ENCODE measurements at places on chromosomes 4 and X. TPM values are rescaled to one million over a fixed set of nuclear protein-coding genes. Genes with fewer than 3 reads are reported as not detected.

Gene STK26
- 0.25 TPM for polyA plus RNA-seq

Gene MAGEA2
- polyA plus RNA-seq = not detected

Gene GC
- not detected for polyA plus RNA-seq

Gene SMIM10L2A
- 0.04 TPM for polyA plus RNA-seq
